ENCODE measurements at places on chromosomes 3 and 15.

GRCh38 chr3:61425356-61425755, 136.0 kb upstream of the PTPRG start:
- DNase-seq: no peak

GRCh38 chr15:75347222-75348033, 589 bp downstream of the NEIL1 start:
- DNase-seq: peak; percentile 74

- no peak for DNase-seq
Observed at GRCh38 chr3:149514471-149514870, 40.0 kb downstream of the TM4SF4 start.

DNA sequence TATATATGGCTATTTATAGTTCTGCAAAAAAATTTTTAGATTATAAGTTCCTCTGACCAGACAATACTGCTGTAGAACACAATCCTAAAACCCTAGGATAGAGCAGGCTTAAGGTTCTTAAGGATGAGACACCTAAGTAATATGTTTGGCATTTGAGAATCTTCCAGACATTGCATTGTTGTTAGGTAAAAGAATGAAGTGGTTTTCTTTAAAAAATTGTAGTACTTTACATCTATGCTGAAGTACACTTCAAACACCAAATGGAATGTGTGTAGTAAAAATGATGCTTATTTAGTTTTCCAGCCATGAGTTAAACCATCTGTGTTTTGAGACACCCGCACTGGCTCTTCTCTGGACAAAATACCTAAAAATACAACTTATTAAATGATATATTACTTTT, 857.7 kb downstream of the OTOL1 start:
- DNase-seq: no peak

- DNase-seq: no peak
Observed at GRCh38 chr3:175346573-175347356, 487.6 kb downstream of the NAALADL2 start.

- no peak for DNase-seq
Observed at GRCh38 chr15:69979262-69979661, 118.5 kb downstream of the TLE3 start.

DNA sequence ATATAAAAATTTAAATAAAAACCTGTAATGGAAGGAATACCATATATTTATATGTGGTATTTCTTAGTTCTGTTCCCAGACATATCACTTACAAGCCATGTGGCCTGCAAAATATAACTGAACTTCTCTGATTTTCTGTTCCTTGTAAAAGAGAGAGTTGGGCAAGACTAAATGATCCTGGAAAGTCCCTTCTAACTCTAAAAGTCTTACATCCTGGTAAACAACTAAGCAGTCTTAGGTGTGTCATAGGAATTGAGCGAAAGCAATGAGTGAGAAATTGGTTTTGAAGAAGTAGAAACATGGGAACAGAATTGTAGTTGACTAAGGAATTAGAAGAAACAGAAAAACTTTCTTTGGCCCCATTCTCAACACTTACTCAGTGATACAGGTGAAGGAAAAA, 25.3 kb upstream of the IL20RB start:
- no peak for DNase-seq

GRCh38 chr15:39624806-39625205, 43.9 kb downstream of the THBS1 start:
- DNase-seq: no peak

GRCh38 chr3:111904376-111905241, 45.5 kb downstream of the PHLDB2 start:
- DNase-seq: no peak

- DNase-seq: peak; percentile 35
Observed at GRCh38 chr3:45092132-45093031, 53.8 kb downstream of the CDCP1 start.

DNA sequence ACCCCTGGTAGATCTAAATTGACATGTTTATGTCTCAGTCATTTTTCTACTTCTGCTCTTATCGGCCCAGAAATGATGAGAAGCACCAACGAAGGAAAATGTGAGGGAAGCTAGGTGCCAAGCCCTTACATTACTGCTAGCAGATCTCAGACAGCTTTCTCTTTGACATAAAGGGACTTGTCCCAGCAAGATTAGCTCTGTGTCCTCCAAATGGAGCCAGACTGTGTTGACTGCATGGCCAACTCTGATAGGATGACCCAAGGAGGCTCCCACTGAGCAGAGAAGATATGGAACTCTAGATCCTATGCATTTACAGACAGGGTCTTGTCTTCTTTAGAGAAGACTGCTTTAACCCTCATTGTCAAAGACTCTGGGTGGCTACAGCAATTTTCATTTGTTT, 2.8 kb upstream of the MCTP2 start:
- no peak for DNase-seq

DNA sequence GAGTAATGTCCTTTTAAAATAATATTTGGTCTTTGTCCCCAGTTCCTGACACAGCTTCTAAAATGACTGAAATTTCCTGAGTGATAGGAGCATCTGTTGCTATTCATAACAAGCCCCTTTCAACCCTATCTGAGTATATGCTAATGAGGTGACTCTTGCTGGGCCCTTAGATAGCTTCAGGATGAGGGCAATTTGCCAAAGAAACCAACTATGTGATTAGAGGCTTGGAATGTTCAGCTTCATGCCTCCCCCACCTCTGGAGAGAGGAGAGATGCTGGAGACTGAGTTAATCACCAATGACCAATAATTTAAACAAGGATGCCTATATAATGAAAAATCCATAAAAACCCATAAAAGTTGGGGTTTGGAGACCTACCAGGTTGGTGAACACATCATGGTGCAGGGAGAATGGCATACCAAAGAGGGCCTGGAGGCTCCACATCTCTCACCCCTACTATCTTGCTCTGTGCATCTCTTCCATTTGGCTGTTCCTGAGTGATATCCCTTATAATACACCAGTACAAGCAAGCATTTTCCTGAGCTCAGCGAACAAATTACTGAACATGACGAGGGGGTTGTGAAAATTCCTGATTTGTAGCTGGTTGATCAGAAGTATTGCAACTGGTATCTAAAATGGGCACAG, 189.2 kb downstream of the ECT2 start:
- no peak for DNase-seq

- DNase-seq: no peak
Observed at GRCh38 chr3:60182697-60183096, 1068.6 kb downstream of the FHIT start.

DNA sequence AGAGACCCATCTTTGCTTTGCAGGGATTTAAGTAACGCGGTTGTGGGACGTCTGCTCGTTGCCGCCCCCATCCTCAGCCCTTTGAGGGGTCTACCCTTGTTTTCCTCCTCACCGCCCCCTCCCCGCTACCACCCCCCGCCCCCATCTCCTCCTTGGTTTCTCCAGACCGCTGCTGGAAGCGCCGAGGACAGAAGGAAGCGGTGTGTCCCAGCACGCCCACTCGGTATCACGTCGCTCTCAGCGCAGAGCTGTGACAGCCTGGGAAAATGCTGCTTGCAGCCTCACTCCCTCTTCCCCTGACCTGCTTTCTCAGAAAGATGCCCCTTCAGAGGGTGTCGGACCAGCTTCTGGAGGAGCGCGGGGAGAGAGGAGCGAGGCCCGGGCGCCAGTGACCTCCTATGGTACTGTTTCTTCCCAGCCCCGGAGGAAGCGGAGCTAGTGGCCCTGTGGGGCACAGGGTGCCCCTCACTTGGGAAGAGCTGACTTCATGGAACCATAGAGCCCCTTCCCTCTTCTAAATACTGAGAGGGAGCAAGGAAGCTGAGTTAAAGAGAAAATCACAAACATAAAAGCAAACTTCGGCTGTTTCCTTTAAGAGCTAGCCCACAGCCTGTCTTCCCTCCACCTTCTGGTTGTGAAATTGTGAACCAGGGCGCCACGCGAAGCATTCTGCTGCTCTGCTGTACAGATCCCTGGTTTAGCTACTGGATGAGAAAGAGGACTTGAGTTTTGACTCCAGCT, 698 bp downstream of the IL1RAP start:
- peak; percentile 18 for DNase-seq

All from HEK293T (cell line).